CD4-positive, CD25-positive, alpha-beta regulatory T cell (primary cell): ENCODE measurements at places on chromosomes 2 and 18.

DNA sequence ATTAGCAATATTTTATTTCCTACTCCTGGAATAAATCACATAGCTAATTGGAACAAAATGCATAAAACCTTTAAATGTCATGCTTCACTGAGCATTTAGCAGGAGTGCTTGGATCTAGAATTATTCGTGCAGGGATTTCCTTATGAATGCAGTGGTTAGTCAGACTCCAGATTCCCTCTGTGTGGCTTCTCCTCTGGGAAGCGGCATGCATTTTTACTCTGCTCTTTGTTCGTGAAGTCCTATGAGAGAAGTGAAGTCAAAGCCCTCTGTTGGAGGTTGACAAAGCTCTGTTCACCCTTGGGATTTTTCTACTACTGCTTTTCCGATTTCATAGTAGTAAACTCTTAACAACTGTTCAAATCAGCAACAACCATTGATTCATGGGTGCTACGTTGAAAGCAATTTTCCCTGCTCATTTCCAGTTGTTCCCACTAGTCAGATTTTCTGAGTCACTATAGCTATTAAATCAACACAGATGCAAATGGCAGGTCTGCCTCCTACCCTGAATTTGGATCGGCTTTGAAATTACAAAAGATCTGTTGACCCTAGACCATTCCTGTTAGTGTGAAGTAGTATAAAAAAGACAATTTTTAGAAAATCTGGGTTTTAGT, 461.7 kb downstream of the STK39 start:
- no peak for DNase-seq

GRCh38 chr2:190205657-190206056, 114.0 kb downstream of the HIBCH start:
- no peak for DNase-seq

DNA sequence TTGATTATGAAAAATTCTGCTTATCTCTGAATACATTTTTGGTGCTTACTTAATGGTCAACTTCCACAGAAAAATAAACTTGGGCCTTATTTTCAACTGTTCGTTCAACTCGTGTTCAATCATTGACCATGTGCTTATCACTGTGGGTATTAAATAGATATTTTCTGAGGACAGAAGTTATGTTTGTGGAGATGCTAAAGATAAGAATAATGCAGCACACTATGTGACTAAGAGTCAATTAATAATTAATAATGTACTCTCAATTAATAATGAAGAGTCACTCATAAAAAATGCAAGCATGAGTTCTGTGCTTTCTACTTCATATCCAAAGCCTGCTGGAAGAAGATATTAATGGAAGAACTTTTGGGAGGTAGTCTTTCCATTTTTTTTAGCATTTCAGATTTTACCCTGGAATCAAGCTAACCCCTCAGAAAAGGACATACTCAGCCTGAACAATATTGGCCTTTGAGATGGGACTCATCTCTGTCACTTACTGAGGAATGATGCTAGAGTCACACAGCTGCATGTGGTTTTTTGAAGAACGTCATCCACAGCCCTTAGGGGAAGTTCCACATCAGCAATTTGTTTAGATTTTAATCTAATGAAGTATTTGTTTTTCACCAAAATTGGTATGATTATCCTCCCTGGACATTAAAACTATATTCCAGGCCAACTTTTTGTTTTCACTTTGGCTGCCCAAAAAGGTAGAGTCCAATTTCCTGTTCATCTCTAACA, 191.9 kb upstream of the CRIM1 start:
- no peak for DNase-seq

GRCh38 chr2:5229574-5229973, 462.6 kb upstream of the SOX11 start:
- no peak for DNase-seq

- no peak for DNase-seq
Measured at GRCh38 chr2:101521487-101521886, 46.6 kb upstream of the RFX8 start.

GRCh38 chr2:68125821-68126220, 31.9 kb upstream of the PNO1 start:
- no peak for DNase-seq

- DNase-seq: no peak
Measured at GRCh38 chr2:162090109-162090508, 16.1 kb upstream of the DPP4 start.

DNA sequence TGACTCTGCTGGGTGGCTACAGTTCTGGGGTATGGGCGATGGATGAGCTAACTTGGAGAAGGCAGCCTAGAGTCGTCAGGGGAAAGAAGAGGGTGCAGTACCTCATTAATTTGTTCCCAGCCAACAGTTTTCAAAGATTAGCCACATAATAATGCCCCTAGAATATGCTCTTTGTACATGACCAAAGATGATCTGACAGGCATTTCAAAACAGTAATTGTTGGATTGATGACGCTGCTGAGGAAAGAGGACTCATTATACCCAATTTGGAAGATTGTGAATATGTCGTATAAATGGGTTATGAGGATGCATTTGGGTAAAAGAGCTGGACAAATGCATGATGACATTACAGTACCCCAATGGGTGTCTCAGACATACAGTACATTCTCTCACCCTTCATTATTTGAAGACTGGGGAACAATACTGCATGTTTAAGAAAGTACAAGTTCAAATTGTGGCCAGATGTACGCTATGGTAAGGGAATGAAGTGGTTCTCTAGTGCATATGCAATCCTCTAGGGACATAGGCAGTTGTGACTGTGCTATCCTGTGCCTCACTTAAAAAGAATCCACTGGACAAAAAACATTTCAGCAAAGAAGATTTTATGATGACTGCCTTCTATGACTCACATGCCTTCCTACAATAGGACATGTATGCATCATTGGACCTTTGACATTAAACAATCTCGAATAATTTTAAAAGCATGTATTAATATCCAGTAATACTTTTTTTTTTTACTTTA, 233.2 kb downstream of the CNTNAP5 start:
- no peak for DNase-seq

DNA sequence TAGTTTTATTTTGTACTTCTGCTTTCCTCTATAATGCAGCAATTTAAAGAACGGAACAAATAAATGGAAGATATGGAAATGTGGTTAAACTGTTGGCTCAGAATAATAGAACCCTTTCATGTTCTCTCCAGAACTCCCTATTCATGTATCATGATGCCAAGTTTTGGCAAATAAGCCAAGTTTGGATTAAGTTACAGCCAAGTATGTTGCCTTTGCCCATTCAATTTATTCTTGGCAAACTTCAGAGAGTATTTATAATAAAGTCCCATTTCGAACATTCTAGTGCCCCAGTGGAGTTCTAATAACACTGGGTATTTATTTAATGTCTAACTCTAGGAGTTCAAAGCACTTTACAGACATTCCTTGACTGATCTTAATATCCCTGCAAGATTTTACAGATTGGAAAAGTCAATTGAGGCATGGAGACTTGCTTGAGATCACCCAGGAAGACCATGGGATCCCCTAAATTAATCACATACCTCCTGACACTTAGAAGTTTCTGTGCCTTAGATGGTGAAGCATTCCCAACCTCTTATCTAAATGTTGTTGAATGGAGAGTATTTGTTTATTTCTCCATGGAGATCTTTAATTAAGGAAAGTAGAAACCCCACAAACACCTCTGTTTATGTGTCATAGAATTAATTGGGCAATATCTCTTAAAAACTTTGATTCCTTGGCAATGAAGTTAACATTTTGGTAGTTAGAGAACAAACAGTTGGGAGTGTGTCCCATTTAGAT, 106.7 kb downstream of the ACKR3 start:
- no peak for DNase-seq

DNA sequence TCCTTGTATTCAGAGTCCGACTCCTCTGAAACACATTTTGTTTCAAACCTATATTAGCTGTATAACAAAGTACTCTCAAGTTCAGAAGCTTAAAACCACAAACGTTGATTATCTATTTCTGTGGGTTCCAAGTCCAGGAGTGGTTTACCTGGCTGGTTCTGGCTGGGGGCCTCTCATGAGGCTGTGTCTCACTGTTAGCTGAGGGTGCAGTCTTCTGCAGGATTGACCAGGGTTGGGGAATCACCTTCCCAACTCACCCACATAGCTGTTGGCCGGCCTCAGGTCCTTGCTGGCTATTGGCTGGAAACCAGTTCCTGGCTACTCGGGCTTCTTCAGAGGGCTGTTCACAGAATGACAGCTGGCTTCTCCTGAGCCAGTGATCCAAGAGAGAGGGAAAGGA, 18.0 kb upstream of the ATIC start:
- no peak for DNase-seq

DNA sequence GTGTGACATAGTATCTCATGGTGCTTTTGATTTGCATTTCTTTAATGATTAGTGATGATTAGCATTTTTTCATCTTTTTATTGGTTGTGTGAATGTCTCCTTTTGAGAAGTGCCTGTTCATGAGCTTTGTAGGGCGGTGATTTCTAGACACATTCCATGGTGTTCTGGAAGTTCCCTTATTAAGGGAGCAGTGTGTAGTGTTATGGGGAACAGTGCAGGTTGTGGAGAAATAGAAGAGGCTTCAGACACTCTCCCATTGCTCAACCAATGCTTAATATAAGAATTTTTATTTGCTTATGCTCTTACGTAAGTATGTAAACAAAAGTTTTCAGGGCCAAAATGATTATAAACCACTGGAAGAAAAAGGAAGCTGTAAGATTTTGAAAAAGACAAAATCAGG, 34.7 kb downstream of the MMADHC start:
- no peak for DNase-seq

- no peak for DNase-seq
Measured at GRCh38 chr18:51890762-51891161, 449.2 kb upstream of the DCC start.
